Activated naive CD8-positive, alpha-beta T cell treated with anti-CD3 and anti-CD28 coated beads, Interleukin-2, amount 10 ng/mL, durations not matched to agents 7 days and 5 days (primary cell): ENCODE measurements at places on chromosomes 16 and 17. TPM values are rescaled to one million over a fixed set of nuclear protein-coding genes. Genes with fewer than 3 reads are reported as not detected.

DNA sequence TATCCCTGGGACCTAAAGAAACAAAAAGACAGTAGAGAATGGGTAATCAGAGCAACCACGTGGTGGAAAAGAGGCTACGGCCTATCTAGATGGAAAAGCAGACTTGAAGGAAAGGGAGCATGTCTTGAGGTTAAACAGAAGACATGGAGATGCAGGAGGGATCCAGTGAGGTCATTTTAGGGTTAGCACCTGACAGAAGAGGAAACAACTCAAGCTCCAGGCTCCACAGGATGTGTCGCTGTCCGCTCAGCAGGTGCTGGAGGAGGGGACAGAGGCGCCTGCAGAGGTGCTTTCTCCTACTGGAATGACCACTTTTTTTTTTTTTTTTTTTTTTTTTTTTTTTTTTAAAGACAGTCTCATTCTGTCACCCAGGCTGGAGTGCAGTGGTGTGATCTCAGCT is 47.5 kb upstream of the CLEC3A start:
- no peak for DNase-seq

GRCh38 chr17:47665655-47666054 is 15.9 kb downstream of the KPNB1 start:
- no peak for DNase-seq

DNA sequence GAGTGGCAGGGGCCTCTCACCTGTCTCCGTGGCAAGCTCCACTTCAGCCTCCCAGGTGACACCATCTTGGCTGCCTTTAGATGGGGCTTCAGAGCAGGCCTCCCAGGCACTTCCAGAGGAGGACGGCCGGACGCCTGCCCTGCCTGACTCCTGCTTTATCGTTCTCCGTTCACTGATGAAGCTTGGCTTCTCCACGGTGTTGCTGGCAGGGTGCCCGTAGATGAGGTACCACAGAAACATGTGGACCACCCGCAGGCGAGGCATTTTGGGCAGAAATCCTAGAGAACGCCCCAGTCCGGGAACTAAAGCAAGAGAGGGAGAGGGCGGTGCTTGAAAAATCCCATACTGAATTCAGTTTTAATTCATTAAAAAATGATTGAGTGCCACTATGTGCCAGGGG is 54.5 kb downstream of the GTF3C1 start:
- DNase-seq: no peak

DNA sequence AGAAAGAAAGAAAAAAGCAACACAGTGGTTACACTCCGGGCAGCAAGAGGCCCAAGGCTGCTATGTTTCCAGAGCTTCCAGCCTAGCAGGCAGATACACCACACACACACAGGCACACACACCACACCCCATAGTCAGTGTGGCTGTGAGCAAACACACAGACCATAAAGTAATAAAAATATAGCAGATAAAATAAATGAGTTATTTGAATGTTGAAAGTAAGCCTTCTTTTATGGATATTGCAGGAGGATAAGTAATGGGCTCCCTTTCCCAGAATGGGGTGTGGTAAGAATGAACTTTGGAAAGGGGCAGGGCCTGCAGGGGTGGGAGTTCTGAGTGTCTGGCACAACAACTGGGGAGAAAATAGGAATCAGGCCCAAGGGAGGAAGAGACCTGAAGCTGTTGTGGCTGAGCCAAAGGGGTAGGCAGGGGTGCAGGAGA is 4.8 kb upstream of the CDK5RAP3 start:
- DNase-seq: no peak

Gene CMTM1
- 10.6 TPM for total RNA-seq

- no peak for DNase-seq
Observed at GRCh38 chr17:17778308-17779014, 58.3 kb downstream of the SREBF1 start.

Gene SOX15
- total RNA-seq: 0.30 TPM

GRCh38 chr17:63293323-63294075 is 152.6 kb downstream of the CYB561 start:
- no peak for DNase-seq

GRCh38 chr16:31129568-31130335 is 5.8 kb downstream of the PRSS8 start:
- DNase-seq: no peak

GRCh38 chr16:634996-635395 is 1.1 kb downstream of the METTL26 start:
- no peak for DNase-seq

GRCh38 chr17:14428648-14429029 is 127.8 kb downstream of the HS3ST3B1 start:
- peak; percentile 35 for DNase-seq
